ENCODE measurements at places on chromosomes 6 and 20.

- no peak for DNase-seq
Measured at GRCh38 chr20:64191002-64191401, 26.8 kb downstream of the MYT1 start.

GRCh38 chr20:49006446-49006980 lies 39.6 kb upstream of the CSE1L start:
- no peak for DNase-seq

- no peak for DNase-seq
Measured at GRCh38 chr6:41571021-41571780, 25.0 kb downstream of the FOXP4 start.

GRCh38 chr6:126048635-126049034 lies 62.3 kb downstream of the TRMT11 start:
- DNase-seq = no peak

DNA sequence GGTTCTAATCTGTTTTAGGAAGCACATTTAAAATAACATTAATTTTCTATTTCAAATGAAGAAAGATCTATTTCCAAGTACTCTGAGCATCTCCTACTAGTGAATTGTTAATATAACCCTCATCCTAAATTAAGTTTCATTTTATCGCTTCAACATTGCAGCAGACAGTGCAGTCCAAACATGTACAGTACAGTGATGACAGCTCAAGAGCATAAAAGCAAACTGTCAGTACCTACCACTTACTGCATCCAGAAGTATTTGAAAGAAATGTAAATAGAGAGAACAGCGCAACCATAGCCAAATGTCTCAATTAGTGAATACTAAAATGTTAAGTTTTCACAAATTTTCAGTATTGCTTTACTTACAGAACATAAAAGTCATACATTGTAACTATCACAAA lies 179.4 kb downstream of the ISM1 start:
- DNase-seq = no peak

DNA sequence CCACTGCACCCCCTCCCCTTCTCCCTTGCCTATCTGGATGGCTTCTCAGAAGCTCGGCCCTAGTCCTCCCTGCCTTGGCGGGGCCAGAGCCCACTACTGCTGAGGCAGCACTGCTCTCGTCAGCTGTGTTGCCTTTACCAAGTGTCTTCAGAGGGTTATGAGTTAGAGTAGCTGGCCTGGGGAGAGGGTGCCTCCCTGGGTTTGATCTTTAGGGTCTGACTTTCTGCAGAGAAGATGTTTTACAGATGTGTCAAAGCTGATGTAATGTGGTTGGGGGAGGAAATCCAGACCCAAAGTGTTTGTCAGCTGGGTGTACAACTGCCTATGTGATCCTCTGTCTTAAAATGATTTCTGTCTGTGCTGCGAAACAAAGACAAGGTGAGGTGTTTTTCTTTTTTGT lies 30.4 kb upstream of the PI16 start:
- DNase-seq = no peak

- DNase-seq = no peak
Measured at GRCh38 chr20:483815-484644, 21.7 kb upstream of the TBC1D20 start.

DNA sequence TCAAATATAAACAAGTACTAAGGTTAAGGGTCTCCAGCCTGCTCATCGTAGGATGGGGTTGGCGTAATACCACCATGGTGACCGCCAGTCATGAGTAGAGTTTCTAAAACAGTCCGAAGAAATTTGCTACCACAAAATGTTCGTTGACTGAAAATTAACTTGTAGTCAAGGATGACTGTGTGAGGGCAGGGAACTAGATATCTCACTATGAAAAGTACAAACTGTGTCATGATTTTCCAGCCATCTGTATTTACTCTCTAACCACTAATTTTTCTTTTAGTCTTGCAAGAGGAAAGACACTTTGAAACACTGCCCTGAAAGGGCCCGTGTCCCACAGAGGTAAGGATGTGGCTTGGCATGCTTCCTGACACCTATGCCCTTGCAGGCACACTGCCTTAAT lies 99.7 kb downstream of the IRF4 start:
- DNase-seq = no peak

- no peak for DNase-seq
Measured at GRCh38 chr20:49247169-49247723, 28.0 kb downstream of the DDX27 start.

- no peak for DNase-seq
Measured at GRCh38 chr6:148392671-148393070, 50.0 kb downstream of the SASH1 start.
